ENCODE measurements at places on chromosomes 1 and 21.

- no peak for DNase-seq
Observed at GRCh38 chr1:117339866-117340700, 27.2 kb upstream of the MAN1A2 start.

DNA sequence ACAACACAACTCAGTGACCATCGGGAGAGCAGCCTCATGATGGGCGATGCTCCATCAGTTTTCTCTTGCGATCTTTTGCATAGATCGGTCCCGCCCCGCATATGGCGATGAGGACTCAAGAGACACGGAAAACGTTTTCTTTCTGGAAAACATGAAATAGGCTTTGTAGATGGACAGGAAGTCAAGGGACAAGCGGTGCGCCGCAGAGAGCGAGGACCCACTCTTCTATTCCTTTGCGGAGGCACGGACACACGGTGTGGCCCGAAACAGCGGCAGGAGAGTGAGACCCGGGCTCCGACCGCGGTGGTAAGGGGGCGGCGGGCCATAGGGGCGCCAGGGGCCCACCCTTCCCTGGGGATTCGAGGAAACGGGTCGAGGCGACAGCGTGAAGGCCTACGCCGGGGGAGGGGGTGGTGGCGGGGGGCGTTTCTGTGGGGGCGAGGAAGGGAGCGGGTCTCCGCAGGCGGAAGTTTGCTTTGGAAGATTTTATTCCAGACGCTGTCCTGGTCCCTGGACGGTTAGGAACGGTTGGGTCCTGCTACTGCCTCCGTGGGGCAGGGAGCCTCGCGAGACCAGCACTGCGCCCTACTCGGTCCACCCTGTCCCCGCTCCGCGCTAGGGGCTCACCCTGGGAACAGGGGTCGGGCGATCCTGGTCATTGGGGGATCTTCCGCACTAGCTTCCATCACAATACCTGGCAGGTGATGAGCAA lies 796 bp upstream of the TDRKH start:
- peak; percentile 44 for DNase-seq

GRCh38 chr1:147389532-147390184 lies 147.2 kb downstream of the CHD1L start:
- DNase-seq = no peak

DNA sequence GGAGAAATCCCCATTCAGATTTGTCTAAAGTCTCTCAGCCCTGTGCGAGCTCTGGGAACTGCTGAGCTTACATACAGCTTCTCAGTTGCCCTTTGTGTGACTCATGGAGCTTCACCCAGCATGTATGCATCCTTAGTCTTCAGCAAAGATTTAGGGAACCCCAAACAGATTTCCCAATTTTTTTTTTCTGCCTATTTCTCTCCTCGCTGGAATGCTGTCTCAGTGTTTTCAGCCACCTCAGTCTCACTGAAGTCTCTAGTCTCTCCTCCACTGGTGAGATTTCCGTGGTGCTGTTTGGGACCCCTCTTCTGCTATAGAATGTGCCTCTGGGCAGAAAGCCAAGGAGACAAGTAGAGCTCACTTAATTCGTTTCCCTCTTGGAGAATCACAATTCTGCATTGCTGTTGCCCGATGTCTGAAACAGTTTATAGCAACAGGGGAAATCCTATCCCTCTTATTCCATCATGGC lies 28.1 kb upstream of the TXLNA start:
- no peak for DNase-seq

- DNase-seq = no peak
Observed at GRCh38 chr1:169094897-169095569, 11.5 kb upstream of the ATP1B1 start.

GRCh38 chr1:221454096-221454495 lies 287.8 kb downstream of the DUSP10 start:
- no peak for DNase-seq

DNA sequence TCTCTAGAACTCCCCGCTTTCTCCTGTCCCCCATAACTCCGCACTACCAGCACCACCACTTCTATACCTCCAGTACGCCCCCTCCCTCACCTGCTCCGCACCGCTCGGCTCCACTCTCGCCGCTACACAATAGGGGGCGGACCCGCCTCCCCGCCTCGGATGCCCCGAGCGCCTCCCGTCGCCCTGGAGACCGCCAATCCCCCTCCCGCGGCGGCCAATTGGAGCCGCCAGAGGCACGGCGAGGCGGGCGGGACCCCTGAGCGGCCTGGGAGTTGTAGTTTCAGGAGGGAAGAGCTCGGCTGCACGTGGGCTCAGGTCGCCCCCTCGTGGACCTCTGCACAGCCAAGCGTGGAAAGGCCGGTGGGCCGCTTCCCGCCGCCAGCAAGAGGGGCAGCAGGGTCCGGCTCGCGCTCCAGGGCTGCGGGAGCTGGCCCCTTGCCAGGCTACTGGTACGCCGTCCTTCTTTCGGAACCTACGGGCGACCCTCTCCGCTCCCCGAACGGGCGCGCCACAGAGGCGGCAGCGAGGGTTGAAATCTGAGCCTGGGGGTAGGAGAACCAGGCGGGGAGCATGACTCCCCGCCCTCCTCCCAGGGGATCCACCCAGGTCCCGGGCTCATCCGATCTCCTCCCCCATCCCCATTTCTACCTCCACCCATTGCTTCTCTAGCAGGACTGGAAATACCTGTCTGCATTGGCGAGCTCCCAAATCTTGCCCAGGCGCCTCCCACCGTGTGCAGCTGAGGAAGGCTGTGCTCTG lies at the start of gene IGSF9:
Gene IGSF9, minus strand, starts transcription at position 131 of the 759 bp plus-strand sequence. CDS start 2,159 bp downstream, outside the sequence.
- peak; percentile 89 for DNase-seq

GRCh38 chr1:245216366-245217115 lies 61.8 kb downstream of the KIF26B start:
- no peak for DNase-seq

DNA sequence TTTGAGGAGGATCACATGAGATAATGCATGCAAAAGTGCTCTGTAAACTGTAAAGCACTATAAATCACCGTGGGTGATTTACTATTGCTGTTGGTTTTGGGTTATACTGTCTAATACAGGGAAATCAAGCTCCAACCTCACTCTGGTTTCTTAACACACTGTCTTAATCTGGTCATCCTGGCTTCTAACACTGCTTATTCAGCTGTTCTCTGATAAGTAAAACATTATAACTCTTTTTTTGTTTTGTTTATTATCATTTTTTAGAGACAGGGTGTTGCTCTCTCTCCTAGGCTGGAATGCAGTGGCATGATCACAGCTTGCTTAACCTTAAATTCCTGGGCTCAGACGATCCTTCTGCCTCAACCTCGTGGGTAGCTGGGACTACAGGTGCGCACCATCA lies 21.9 kb upstream of the LSM10 start:
- DNase-seq = no peak

- DNase-seq = no peak
Observed at GRCh38 chr21:36097427-36098181, 27.8 kb downstream of the CBR1 start.

DNA sequence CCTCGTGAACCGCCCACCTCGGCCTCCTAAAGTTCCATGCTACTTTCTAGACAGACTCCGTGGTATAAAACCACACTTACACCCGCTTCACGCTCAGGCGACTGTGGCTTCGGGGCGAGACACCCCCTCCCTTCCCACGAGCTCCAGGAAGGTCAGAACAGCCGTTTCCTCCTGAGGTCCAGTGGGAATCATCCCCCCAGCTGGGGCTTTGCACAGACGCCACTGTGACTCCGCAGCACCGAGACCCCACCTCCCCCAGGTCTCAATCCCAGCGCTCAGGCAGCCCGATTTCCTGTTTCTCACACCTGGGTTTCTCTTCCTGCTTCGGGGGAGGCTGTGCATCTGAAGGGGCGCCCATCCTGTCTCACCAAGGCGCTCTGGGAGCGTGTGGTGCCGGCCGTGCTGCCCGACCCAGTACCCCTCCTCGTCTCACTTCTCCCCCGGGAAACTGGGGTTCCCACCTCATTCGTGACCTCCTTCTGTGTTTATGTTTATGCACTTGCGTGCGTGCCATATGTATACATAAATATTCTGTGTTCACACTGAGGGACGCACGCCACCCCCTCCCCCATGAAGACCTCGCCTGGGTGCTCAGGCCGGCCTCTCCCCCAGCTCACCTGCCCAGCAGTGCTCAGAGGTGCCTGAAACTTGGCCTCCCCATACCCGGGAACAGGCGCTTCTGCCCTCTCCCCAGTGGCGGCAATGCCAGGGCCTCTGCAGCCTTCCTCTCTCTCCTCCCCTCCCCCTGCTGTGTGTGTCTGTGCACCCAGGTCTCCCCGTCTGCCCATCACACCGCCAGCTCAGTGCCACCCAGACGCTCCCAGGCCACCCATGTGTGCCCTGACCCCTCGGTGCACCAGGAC lies 14.6 kb downstream of the SLC35E2B start:
- peak; percentile 33 for DNase-seq

GRCh38 chr1:162856260-162856659 lies 4.7 kb downstream of the CCDC190 start:
- DNase-seq = no peak

- DNase-seq = no peak
Observed at GRCh38 chr1:55617288-55617982, 402.3 kb upstream of the USP24 start.

Data from Right ventricle myocardium superior (tissue), 1 donor.